BE2C (cell line): ENCODE measurements at places on chromosomes 5 and 9.

DNA sequence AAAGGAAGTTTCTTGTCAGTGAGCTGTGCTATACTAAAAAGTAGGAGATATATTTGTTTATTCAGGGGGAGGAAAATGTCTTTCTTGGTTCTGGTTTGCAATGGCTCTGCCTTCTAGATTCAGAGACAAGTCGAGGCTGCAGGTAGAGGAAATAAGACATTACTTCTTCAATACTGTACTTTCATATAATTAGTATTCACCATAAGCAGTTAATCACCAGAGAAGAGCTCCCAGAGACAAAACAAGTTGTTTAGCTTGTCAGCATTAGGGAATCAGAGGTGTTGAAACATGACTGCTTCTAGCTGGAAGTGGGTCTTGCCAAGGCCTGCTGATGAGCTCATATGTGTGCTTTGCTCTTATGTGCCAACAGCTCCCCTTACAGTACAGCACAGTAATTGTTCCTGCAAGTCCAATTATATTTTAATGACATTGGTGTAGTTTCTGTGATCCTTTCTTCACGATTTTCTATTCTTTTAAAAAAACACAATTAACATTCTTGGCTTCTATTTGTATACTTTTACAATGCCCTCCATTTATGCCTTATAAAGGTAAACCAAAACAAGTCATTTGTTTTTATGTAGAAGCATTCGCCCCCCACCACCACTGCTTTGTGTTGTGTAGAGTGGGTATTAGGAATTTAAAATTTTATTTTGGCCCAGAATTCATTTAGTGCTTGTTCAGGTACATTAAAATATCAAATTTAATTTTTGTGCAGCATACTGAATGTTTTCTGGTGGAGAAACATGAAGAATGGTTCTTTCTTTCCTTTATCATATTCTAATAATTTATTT, 112.2 kb downstream of the RPS23 start:
- DNase-seq = peak; percentile 70

GRCh38 chr9:35114840-35115628, 628 bp downstream of the ATOSB start:
- DNase-seq = peak; percentile 52

DNA sequence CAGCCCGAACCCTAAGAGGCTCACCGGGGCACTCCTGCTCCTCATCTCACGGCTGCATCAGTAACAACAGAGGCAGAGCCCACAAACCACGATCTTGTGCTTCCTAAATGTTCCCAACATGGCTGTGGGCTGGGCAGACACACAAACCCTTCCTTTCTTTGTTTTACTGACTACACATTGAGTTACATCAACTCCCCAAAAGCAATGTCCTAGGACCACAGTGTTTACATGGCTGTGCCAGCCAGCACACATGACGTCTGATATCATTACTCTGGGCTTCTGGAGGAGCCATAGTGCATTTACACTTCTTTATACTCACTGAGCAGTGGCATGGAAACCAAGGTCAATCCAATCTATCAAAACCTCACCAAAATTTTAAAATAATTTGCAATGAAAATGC, 101.4 kb downstream of the LHFPL2 start:
- no peak for DNase-seq

DNA sequence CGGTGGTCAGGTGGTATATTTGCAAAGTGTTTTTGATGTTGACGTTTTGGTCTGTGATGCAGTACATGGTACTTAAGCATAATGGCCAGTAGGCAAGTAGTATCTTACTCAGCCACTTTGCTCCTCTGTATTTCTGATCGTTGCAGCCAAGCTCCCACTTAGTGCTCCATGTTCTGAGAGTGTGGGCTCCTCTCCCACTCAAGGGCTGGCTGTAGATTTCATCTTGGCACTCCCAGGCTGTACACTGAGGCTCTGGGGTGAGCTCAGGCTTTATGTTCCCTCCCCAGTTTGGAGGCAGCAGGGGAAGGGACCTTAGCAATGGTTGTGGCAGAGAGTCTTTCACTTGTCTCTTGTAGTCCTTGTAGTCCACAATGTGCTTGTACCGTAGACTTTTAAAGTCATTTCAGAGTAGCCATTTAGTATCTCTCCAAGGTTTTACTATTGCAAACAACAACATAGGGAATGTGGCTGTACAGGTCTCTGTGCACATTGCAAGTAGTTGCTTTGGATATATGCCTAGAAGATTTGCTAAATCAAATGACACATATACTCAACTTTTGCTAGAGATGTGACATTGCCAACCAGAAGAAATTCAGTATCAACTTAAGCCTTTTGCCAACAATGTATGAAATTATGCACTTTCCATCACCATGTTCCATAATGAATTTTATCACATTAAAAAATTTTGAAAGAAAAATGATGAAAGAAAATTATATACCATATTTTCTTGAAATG, 304.3 kb upstream of the CTNND2 start:
- no peak for DNase-seq

DNA sequence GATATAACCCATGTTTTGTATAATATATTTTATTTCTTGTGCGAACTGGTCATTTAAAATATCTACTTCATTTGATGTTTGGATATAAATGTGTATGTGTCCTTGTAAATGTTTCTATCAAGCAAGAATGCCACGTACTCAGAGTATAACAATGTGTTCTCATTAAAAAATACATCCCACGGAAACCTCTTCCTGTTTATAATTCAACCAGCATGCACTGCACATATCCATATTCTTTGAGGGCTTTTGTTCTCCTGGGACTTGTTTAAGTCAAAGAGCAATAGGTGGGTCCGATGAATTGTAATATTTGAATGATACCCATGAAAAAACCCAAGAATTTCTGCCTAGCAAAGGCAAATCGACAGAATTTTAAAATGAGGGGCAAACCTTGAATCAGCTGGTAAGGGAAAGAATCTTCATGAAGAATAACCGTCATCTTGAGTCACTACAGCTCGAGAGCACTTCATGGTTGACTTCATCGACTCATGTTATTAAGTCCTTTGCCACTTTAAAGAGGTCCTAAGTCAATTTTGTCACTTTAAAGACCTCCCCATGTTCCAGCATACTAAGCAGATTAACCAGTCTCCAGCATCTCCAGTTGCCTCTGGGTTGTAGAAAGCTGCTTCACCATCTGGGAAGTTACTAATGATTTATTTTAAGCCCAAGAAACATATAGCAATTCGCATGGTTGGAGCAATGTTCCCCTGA, 80.6 kb downstream of the NPR3 start:
- DNase-seq = no peak
